GM12878 (cell line): ENCODE measurements at places on chromosomes 2 and 18.

DNA sequence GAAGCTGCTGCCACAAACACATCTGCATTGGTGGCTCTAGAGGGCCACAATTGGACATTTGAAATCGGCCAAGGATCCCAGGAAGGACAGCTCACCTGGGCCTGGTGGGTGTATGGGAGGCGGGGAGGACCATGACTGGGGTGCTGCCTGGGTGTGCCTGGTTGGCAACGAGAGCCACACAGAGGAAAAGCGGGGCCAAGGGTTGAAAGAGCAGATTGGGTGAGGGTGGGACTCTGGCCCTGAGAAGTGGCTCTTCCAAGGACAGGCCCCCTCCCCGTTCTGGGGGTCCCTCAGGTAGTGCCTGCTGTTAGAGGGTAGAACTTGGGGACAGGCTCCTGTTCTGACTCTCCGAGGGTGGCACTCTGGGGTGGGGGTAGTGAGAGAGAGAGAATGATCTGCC, 102.9 kb downstream of the CLIP4 start:
- no peak for DNase-seq
- no peak overlapping the region for H3K4me3 ChIP-seq
- no peaks in the 10 kb centered on the region for H3K4me1 ChIP-seq
- no peak overlapping the region for H3K27ac ChIP-seq
- no peaks in the 10 kb centered on the region for H3K36me3 ChIP-seq

DNA sequence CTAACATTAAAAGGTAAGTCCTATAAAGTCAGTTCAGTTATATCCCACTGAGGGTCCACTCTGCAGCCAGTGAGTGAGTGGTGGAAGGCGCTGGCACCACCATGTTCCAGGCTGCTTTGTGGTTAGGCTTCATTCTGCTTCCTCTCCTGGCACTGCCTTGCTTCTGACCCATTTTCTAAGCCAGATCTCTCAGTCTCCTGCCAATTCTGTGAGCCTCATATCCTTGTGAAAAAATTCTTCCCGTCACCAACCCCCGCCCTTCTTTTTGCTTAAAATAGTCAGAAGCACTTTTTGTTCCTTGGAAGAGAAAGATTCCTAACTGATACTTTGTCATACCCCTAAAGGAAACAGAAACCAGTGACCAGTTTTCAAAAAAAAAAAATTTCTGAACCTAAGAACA, 139.8 kb upstream of the NCK2 start:
- no peaks in the 10 kb centered on the region for H3K36me3 ChIP-seq
- no peaks in the 10 kb centered on the region; the same call in 1 of the 2 replicates for H3K27me3 ChIP-seq
- no peak for DNase-seq
- H3K27ac ChIP-seq: no peak overlapping the region
- H3K4me3 ChIP-seq: no peak overlapping the region

DNA sequence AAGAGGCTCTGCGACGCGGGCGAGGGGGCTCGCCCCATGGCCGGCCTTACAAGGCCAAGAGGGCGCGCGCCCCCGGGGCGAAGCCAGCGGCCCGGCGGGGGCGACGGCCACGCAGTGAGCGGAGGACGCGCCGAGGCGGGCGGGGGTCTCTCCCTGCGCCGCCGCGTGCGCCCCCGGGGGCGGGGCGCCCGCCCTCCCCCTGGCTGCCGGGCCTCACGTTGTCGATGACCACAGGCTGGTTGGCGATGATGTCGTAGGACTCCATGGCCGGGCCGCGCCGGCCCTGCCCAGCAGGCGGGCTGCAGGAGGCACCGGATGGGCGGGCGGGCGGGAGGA, 250 bp downstream of the ACTR1B start:
- H3K36me3 ChIP-seq: no peaks in the 10 kb centered on the region; the same call in 1 of the 2 replicates
- no peak for DNase-seq
- no peaks in the 10 kb centered on the region for H3K27me3 ChIP-seq
- no peaks in the 10 kb centered on the region; the same call in 1 of the 2 replicates for H3K4me1 ChIP-seq

DNA sequence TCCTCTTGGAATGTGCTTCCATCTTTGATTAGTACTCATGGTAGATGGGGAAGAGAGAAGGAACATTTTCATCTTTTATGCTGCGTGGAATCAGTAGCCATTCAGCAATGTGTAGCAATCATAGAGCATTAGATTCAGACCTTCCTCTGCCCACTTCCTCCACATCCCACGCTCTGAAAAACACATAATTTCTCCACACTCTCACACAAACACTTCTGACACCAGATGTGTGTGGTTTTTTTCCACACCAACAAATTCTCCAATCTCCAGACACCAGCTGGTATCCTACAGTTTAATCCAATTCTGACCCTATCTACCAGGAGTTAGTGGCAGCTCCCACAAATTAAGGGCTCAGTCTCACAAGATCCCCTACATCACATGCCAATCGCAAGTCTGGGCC, 103.3 kb downstream of the AOX1 start:
- no peak overlapping the region for H3K4me3 ChIP-seq
- no peak overlapping the region for H3K27ac ChIP-seq
- H3K27me3 ChIP-seq: no peaks in the 10 kb centered on the region; the same call in none of the 2 replicates
- no peak for DNase-seq
- no peaks in the 10 kb centered on the region for H3K4me1 ChIP-seq
- H3K36me3 ChIP-seq: no peaks in the 10 kb centered on the region

GRCh38 chr2:132268977-132269523, 107.3 kb upstream of the ANKRD30BL start:
- H3K27me3 ChIP-seq: no peaks in the 10 kb centered on the region
- no peak overlapping the region for H3K27ac ChIP-seq
- H3K36me3 ChIP-seq: no peaks in the 10 kb centered on the region
- H3K4me3 ChIP-seq: no peak overlapping the region
- H3K4me1 ChIP-seq: no peaks in the 10 kb centered on the region
- no peak for DNase-seq

DNA sequence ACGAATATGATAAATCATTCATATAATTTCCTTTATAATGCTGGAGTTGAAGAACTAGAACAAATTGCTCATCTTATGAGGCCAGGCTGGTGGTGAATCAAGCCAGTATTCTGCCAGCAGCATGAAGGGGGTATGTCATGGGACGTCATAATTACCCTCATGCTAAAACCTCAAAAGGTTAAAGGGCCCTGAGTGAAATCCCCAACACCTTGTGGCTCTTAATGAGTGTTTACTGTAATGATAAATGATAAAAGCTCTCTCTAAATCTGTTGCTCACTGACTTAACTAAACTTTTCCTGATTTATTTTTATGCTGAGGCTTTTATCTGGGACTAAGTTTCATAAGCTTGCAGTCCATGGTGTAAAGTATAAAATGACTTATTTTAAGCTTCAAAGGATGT, 18.3 kb upstream of the NEDD4L start:
- H3K36me3 ChIP-seq: no peaks in the 10 kb centered on the region
- H3K27me3 ChIP-seq: 0 out of 2 replicates have a peak, but pooled peaks cover 3% of the 10 kb centered on the region
- no peak for DNase-seq
- H3K27ac ChIP-seq: no peak overlapping the region
- no peak overlapping the region for H3K4me3 ChIP-seq
- H3K4me1 ChIP-seq: no peaks in the 10 kb centered on the region

GRCh38 chr2:235639428-235639773, 145.6 kb downstream of the AGAP1 start:
- H3K4me3 ChIP-seq: no peak overlapping the region
- no peaks in the 10 kb centered on the region for H3K36me3 ChIP-seq
- DNase-seq: no peak
- H3K4me1 ChIP-seq: no peaks in the 10 kb centered on the region
- no peak overlapping the region for H3K27ac ChIP-seq
